ENCODE measurements at places on chromosomes 16 and 17.

- no peak for DNase-seq
These were observed 14.1 kb upstream of the YWHAE start for GRCh38 chr17:1414001-1414574.

DNA sequence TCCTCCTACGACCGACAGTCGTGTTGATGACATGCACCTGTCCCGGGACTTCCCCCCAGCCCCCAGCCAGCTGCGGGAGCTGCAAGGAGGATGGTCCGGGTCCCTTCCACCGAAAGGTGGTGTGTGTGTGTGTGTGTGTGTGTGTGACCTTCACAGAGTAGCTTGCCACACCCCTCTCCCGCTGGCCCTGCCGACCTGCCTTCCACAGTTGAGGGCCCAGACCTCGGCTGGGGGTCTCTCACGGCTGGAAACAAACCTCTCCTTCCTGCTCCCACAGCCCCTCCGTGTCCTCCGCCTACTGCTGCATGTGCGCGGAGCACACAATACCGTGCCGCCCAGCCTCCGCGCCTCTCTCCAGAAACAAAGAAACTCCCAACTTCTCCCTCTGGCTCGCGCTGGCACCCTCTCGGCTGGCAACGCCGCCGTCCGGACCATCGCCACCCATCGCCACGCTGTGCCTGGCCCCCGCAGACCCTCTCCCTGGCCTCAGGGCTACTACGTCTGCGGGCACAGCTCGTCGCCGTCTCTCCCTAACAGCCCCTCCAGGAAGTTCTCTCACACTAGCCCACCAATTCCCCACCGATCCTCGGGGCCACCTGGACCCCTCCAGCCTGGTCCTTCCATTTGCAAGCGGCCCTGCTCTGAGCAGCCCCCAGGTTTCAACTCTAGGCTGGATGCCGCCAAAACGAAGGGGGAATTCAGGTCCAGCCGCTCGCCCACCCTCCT, 81.2 kb downstream of the TIMM22 start:
- no peak for DNase-seq

DNA sequence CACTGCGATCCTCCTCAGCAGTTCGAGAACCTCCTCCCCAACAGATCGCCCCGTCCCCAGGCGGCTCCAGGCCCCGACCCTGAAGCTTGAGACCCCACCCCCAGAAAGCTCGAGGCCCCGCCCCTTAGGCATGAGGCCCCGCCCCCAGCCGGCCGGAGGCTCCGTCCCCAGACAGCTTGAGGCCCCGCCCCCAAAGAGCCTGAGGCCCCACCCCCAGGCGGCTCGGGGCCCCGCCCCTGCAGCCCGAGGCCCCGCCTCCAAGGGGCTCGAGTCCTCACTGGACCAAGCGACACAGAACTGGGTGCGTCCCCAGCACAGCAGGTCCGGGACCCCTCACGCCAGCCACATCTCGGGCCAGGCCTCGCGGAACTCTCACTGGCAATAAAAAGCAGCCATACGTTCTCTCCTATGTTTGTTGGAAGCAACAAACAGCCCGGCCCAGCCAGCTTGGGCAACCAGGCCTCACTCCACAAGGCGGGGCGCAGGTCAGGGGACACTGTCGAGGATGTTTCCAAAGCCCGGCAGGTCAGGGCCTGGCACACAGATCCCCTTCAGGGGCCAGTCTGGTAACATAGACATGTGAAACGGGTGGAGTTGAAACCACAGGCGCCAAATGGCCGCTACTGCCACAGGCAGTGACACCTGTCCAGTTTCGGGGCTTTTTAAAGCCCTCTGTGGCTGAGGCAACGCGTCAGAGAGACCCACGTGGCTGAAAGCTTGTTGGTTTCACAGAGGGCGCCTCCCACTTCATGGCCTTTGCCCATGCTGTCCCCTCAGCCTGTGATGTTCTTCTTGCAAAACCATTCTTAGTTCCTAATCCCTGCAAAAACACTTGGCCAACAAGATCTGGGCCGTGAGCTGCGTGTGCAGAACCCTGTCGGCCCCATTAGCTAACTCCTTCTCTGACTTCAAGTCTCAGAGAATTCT, 224.2 kb downstream of the PARN start:
- DNase-seq = no peak

DNA sequence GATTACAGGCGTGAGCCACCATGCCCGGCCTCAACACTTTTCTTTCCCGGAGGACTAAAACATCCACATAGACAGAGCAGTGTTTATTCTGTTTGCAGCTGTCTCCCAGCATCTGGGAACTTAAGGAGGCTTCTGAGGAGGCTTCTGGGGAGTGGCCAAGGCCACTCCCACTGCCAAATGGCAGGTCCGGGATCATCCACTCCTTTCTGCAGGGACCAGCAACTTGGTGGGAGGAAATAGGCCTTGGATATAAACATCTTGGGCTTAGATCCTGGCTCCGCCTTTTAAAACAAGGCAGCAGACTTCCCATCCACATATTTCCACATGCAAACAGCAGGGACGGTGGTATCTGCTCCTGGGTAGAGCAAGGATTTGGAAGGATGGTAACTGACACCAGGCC, 14.1 kb upstream of the SPATA32 start:
- DNase-seq = no peak

DNA sequence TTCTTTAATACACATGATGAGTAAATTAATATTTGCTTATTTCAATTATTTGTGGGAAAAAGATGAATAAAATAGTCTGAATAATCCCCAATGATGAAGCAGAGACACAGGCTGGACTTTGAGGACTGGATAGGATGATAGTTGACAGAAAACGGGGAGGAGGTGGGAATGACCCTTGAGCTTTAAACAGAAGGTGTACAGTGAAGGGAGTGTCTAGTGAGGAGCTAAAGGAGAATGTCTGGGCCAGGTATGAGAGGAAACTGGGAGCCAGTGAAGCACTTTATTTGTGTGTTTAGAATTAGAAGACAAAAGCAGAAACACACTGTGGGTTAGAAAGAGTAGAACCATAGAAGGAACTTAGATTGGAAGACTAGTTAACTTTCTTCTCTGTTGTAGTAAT, 230.4 kb upstream of the CA10 start:
- no peak for DNase-seq

DNA sequence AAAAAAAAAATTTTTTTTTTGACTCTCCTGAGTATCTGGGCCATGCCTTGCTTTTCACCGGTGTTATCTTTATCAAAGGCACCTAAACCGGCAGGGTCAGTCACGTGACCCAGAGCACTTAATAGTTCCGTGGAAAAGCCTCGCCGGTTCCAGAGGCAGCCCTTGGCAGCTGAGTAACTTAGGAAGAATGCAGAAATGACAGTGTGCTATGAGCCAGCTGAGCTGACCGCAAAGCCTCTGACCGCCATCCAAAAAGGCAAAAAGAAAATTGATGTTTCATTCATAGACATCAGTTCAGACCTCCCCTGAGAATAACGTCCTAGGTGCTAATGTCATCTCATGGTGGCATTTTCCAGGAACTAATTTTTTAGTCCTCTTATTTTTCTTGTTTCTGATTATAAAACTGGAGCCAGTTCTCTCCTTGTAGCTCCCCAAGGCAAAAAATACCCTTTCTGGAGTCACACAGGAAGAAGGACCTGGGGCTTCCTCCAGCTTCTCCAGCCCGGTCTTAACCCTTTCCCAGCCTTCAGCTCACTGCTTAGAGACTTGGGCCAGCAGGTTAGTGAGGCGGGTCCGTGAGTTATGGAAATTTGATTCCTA, 122.6 kb downstream of the SOCS1 start:
- no peak for DNase-seq

Data from CD8-positive, alpha-beta memory T cell (primary cell).